Hypothalamus (tissue), 51 donors: ENCODE measurements at places on chromosomes 7 and 10.

GRCh38 chr10:7855205-7855604 is 36.9 kb downstream of the TAF3 start:
- DNase-seq = no peak

GRCh38 chr10:99849057-99849456 is 66.6 kb downstream of the ABCC2 start:
- DNase-seq = no peak

DNA sequence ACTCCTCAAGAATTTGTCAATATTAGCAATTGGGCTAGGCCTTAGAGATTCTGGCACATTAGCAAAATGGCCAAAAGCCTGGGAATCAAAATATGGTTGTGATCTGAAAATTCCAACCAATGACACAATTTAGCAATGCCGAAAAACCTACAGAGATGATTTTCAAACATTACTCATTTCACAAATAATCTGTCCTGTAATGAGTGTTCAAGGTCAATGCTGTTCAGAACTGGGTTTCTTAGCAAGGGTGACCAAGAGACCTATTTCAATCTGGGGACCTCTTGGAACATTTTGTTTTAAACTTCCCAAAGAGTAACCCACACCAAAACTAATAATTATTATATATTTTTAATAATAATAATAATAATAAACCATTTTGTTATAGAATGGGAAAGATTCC is 24.1 kb downstream of the ELMO1 start:
- no peak for DNase-seq

DNA sequence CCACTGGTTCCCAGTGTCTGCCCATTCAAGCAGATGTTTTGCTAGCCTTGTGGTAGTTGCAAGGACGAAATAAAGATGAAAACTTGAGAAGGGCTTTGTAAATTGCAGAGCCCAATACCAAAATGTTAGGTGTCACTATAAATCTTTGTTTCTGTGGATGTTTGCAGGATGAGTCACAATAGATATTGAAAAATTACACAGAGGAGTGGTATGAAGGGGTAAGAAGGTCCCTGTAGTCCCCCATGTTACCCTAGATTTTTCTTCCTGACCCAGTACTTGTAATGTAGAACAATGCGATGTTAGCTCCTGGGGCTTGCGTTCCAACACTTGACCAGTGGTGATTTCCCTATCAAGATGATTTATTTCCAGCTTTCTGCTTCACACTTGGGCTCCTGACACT is 102.6 kb upstream of the LYZL1 start:
- DNase-seq = no peak

DNA sequence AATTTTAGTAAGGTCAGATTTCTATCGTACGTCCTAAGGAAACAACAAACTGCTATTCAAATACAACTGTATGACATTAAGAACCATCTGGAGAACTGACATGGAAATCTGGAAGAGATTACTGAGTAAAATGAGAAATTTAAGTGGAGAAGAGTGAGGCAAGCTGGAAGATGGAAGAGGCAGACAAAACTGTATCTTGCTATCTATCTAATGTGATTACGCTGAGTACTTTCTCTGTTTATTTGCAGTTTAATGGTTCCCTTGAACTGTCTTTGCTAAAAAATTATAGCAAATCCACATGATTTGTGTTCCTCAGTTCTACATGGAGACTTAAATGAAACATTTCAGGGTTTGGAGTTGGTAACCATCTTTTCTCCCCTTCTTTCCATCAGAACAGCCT is 927.1 kb upstream of the MBL2 start:
- DNase-seq = no peak

DNA sequence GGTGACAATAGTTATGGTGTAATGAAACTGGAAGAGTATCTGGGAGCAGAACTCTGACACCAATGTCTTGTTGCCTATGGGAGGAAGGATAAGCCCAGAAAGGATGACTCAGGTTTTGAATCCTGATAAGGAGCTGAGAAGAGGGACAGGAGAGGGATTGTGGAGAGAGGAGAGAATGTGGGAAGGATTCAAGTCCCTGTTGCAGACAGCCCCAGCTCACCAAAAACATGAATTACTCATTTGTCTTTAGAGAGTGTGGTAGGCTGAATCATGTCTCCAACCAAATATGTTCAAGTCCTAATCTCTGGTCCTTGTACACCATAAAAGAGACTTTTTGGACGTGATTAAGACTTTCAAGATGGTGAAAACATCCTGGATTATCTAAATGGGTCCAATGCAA is 206.9 kb upstream of the PHYHIPL start:
- no peak for DNase-seq

GRCh38 chr7:55556492-55556891 is 15.8 kb downstream of the VOPP1 start:
- DNase-seq = no peak
